ENCODE measurements at places on chromosomes 3 and 15. TPM values are rescaled to one million over a fixed set of nuclear protein-coding genes. Genes with fewer than 3 reads are reported as not detected.
A peak's percentile ranks its signal among the peaks of the same experiment; 100 is the strongest.

Gene CRBN
- 139 TPM for total RNA-seq

Gene LRRC2
- total RNA-seq = not detected

GRCh38 chr3:161148832-161149475, 43.8 kb upstream of the B3GALNT1 start:
- no peak for DNase-seq
- no peaks in the 10 kb centered on the region for H3K4me1 ChIP-seq
- H3K27ac ChIP-seq = no peak overlapping the region

DNA sequence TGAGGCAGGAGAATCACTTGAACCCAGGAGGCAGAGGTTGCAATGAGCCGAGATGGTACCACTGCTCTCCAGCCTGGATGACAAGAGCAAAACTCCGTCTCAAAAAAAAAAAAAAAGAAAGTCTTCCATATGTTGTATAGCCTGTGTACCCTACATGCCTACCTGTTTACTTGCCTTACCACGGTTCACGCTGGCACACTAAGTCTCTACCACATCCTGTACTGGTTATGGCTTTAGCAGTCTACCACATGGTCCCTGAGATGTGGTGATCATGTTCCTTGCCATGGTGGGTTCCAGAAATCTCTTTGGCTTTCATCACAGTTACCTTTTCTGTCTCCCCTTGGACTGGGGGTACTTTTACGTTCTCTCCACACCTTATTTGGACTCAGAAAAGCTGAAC, 63.8 kb upstream of the TBC1D5 start:
- H3K4me3 ChIP-seq = no peak overlapping the region
- no peak overlapping the region for H3K27ac ChIP-seq
- DNase-seq = peak; percentile 44
- no peaks in the 10 kb centered on the region for H3K36me3 ChIP-seq
- H3K4me1 ChIP-seq = no peaks in the 10 kb centered on the region

GRCh38 chr3:78277801-78278200, 1237.9 kb downstream of the ROBO2 start:
- no peaks in the 10 kb centered on the region for H3K27me3 ChIP-seq
- no peak overlapping the region for H3K4me3 ChIP-seq
- peaks cover 12% of the 10 kb centered on the region for H3K4me1 ChIP-seq
- no peaks in the 10 kb centered on the region for H3K36me3 ChIP-seq

DNA sequence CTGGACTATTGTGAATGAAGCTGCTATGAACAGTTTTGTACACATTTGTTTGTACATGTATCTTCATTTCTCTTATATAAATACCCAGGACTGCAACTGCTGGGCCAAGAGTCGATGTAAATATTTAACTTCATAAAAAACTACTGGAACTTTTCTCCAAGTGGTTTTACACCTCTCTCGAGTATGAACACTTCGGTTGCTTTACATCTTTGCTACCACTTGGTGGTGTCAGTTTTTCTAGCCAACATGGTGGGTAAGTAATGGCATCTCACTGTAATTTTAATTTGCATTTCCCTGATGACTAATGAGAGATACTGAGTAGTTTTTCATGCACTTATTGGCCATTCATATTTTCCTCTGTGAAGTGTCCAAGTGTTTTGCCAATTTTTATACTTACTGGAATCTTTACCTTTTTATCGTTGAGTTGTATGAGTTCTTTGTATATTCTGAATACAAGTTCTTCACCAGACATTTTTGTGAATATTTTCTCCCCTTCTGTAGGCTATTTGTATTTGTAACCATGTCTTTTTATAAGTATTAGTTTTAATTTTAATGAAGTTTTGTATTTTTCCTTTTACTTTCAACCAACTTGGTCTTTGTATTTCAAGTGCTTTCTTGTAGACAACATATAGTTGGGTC, 44.4 kb downstream of the PCOLCE2 start:
- H3K36me3 ChIP-seq = no peaks in the 10 kb centered on the region
- DNase-seq = peak; percentile 17
- no peaks in the 10 kb centered on the region for H3K27me3 ChIP-seq
- H3K27ac ChIP-seq = no peak overlapping the region
- H3K4me3 ChIP-seq = no peak overlapping the region
- H3K4me1 ChIP-seq = no peaks in the 10 kb centered on the region

DNA sequence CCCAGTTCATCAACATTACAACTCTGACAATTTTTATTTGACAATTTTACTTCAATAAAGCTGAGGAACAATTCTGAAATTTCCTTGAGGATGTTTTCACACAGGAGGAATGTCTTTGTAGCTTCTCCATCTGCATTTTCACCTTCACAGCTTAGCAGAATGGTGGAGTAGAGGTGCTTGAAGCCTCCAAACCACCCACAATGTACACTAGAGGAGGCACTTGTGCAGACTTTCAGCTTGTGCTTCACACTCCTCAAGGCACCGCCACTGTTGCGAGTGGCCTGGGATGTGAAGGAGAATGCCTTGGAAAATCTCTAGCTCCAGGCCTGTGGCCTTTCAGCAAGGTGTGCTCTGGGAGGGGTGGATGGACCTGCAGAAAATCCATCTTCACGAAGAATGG, 181.9 kb downstream of the EPHB1 start:
- H3K27me3 ChIP-seq = no peaks in the 10 kb centered on the region
- H3K27ac ChIP-seq = no peak overlapping the region
- H3K36me3 ChIP-seq = no peaks in the 10 kb centered on the region

DNA sequence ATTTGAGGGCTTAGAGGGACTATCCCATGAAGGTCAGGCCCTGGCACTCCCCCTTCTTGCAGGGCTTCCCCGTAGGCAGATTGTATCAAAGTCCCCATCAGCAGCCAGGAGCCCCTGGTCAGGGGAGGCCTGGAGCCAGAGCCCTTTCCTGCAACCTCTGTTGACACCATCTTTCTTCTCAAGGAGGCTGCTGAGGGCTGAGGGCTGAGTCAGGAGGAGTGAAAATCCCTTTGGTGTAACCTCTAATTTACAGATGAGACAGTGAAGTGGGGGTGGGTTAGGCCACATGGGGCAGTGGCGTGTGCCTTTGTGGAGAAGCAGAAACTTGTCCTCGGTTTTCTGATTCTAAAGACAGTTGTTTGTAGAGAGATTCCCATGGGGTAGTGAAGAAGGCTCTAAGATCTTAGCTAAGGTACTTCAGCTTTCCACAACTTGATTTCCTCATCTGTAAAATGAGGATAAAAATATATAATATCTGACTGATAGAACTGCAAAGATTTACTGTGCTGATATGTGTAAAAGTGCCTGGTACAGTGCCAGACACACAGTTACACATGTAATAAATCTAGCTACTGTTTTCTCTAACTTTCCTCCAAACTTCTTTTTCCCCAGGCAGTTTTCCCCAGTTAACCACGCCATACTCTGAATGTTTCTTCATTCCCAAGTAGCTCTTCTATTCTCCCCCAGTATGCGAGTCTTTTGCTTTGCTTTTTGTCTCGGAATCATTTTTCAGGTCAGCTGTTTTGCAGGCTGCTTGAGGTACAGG, 249.4 kb upstream of the TPM1 start:
- no peak for DNase-seq
- H3K4me1 ChIP-seq = no peaks in the 10 kb centered on the region
- H3K27ac ChIP-seq = no peak overlapping the region

DNA sequence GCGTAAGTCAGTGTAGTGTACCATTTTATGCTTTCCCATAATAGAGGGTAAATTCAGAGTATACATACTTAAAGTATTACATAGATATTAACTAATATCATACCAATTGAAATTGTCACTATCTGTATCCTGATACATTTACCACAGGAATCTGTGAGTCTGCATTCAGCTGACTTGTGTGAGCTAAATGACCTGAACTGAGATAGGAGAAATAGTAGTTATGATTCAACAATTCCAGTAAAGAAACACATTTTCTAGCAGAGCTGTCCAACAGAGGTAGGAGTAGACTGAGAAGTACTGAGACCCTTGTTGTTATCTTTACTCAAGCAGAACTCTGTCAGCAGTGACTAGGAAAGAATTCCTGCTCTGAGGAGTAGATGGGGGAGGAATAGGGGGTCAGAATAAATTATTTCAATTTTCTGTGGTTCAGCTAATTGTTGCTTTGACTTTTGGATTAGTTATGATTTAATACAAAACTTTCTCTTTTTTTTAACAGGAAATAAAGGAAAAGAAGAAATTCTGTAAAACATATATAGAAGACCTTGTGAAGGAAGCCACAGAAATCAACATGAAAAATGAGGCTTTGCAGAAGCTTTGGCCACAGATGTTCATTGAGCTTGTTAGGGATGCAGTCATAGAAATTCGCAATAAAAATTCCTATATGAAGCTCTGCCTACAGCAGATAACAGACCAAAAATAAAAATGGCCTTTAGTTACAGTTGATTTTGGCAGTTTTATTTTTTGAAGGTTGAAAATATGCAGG, 66.2 kb upstream of the THSD4 start:
- no peaks in the 10 kb centered on the region for H3K27me3 ChIP-seq
- H3K27ac ChIP-seq = no peak overlapping the region
- DNase-seq = no peak
- no peaks in the 10 kb centered on the region for H3K36me3 ChIP-seq
- no peaks in the 10 kb centered on the region for H3K4me1 ChIP-seq
- H3K4me3 ChIP-seq = no peak overlapping the region

DNA sequence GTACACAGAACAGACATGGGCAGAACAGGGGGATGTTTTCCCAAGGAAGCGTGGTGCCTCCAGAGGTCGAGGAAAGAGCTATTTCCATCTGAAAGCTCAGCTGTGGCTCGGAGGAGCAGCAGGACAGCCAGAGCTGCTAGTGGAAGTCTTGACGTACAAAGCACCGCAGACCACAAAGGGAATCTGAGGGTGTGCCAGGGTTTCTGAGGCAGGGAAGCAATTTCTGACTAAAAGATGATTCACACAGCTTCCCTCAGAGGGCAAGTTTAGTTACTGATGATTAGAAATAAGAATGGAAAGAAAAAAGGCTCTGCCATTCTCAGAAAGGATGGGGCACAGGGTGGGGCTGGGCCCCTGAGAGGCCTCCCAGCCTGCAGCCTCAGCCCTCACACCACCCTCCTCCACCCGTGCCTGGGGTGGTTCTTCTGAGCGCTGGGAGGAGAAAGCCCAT, 45.8 kb upstream of the SEC13 start:
- H3K4me1 ChIP-seq = no peaks in the 10 kb centered on the region
- H3K4me3 ChIP-seq = no peak overlapping the region
- H3K27ac ChIP-seq = no peak overlapping the region
- DNase-seq = no peak
- H3K27me3 ChIP-seq = no peaks in the 10 kb centered on the region

GRCh38 chr15:66269326-66270090, 16.0 kb upstream of the MEGF11 start:
- no peak for DNase-seq
- no peak overlapping the region for H3K4me3 ChIP-seq
- no peaks in the 10 kb centered on the region for H3K27me3 ChIP-seq

Measured in natural killer cell (primary cell).